ENCODE measurements at places on chromosomes 6 and 20. TPM values are rescaled to one million over a fixed set of nuclear protein-coding genes. Genes with fewer than 3 reads are reported as not detected.

Gene RAB5IF
- total RNA-seq, result 122 TPM

- DNase-seq, result no peak
These were observed 162.5 kb downstream of the TRMT11 start for GRCh38 chr6:126148853-126149252.

Gene ALDH8A1
- not detected for total RNA-seq

Gene PLCG1
- 69.1 TPM for total RNA-seq

Gene PRR18
- 0.76 TPM for total RNA-seq

- no peak for DNase-seq
These were observed 552.4 kb downstream of the RFPL4B start for GRCh38 chr6:112899541-112899940.

DNA sequence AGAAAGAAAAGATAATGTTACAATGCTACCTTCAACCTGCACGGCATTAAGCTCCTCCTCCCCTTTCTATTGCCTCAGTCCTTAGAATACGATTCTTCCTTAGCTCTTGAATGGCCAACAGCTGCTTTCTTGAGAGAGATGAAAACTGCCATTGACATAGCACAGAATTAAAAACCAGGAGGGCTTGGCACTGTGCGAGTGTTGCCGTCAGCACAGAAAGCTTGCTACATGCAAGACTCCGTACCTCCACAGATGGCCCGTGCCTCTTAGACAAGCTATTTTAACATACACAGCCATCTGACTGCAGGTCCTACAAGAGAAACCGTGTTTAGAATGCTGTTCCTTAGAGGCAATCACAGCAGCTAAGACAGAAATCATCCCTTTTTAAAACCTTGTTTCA lies 51.7 kb downstream of the ALDH5A1 start:
- DNase-seq, result no peak

GRCh38 chr6:166483573-166484250 lies 101.0 kb upstream of the MPC1 start:
- DNase-seq, result no peak

Measured in SJSA1 (cell line).